ENCODE measurements at places on chromosomes 11 and 22.

GRCh38 chr11:122709039-122709760, 53.7 kb downstream of the UBASH3B start:
- DNase-seq: no peak

GRCh38 chr11:76185931-76186401, 20.3 kb downstream of the WNT11 start:
- DNase-seq: no peak

- DNase-seq: no peak
These were observed 17.6 kb downstream of the SLC5A12 start for GRCh38 chr11:26704249-26704648.

- DNase-seq: no peak
These were observed 84.2 kb downstream of the CTTN start for GRCh38 chr11:70482529-70482917.

GRCh38 chr11:69430566-69430965, 50.9 kb upstream of the LINC01488 start:
- DNase-seq: no peak

DNA sequence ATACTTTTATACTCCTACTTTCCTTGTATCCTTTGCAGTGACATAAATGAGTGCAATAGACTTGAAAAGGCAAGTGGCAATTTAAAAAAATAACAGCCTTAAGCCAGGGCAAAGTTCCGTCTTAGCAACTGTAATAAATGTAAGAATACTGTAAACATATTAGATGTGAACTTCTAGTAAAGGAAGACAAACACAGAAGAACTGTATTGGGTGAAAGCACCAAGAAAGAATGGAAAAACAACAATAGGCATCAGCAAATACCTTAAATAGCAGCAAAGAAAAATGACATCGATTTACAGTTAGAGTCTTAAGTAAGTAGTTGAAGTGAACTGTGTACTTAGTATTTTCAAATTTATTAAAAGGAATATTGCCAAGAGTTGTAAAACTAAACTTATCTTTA, 75.5 kb upstream of the TP53AIP1 start:
- DNase-seq: no peak

GRCh38 chr11:44811841-44812448, 85.2 kb downstream of the TSPAN18 start:
- DNase-seq: no peak

DNA sequence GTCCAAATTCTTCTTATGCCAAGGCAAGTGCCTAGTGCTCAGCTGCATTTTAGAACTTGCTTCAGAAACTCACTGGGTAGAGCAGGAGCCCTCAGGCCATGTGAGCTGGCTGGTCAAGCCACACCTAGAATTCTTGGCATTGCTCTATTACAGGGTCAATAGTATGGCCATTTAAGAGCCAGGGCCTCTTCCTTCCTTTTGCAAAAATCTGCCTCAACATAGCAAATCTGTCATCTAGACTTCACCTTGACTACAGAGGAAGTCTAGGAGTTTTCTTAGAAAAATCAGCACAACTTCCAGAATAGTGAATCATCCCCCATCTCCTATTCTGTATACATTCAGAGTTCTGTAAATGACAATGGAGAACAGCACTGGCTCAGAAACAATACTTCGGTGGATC, 112.0 kb upstream of the TTC12 start:
- no peak for DNase-seq

- no peak for DNase-seq
These were observed 24.5 kb downstream of the ARHGAP1 start for GRCh38 chr11:46675949-46676348.

DNA sequence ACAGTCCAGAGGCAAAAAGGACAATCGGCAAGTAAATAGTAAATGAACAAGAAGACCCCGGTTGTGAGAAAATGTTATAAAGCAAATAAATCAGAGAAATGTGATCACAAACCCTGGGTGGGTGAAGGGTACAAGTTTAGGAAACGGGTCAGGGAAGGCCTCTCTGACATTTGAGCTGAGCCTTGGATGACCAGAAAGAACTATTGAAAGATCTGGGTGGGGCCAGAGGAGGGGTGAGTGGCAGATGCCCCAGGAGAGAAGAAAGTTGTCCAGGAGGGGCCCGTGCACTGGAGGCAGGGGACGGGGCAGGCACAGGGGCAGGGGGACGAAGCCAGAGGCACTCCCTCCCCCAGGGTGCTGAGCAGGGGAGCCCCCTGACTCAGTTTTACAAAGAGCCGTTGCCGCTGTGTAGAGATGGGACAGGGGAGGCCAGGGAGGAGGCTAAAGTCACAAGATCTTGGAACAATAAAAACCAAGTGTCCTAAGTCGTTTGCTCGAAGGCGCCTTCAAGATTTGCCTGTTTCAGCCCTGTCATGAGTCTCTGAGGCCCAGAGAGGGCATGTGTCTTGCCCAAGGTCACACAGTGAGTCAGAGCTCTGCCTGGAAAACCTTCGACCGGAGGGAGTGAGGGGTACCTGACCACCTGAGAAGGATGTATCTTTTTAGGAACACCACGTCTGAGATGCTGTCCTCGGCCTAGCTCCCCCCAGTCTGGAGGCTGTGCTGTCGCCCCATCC, 10.8 kb upstream of the PDGFB start:
- DNase-seq: no peak

- no peak for DNase-seq
These were observed 52.3 kb upstream of the SERPIND1 start for GRCh38 chr22:20721409-20722218.

DNA sequence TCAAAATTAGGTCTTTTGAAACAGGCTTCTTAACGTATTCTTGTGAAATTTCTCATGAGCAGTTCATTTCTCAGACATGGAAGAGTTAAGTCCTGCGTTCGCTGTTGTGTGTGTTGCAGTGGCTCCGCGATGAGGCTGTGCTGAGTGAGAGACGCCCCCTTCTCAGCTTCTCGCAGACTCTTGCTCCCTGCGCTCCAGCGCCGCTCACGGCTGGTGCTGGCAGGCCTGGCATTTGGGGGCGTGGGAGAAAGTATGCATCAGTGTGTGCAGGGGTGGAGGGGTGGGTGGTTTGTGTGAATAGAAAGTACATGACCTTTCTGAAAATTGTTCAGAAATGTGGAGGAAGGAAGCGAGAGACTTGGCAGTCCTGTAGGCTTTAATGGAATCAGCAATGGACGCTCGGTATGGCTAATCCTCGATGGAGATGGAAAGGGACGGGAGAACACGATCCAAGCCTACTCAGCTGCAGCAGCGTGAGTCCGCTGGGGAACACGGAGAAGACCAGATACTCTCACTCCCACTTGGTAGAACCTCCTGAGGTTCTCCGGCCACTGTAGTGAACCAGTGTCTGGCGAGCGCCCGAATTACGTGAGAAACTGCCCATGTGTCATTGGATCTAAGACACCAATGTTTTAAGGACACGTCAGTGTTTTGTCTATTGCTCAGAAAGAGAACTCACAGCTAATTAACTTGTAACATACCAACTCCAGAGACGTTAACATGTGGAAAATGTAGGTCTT, 5.9 kb downstream of the TAB1 start:
- DNase-seq: peak; percentile 25

DNA sequence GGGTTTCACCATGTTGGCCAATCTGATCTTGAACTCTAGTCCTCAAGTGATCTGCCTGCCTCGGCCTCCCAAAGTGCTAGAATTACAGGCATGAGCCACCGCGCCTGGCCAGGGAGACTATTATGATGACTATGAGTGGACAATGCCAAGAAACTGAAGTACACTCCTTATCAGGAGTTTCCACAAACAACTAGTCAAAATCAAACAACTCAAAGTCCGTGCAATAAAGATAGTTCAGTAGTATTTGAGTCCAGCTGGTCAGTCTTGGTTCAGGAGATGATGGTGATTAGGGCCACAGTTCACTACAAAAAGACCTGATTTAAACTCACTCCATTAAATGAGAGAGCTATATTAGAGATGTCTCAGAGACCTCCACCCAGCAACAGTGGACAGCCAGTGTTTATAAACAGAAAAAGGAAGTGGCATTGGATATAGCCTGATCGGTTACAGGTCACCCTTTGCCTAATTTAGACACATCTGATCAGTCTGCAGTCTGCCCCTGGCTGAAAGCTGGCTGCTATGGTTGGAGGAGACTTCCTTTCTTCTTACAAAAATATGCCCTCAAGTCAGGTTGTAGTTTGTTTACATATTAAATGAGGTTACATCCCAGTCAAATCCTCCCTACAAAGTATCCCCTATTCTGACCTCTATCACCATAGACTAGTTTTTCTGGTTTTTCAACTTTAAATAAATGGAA, 17.0 kb downstream of the CD3E start:
- DNase-seq: no peak

DNA sequence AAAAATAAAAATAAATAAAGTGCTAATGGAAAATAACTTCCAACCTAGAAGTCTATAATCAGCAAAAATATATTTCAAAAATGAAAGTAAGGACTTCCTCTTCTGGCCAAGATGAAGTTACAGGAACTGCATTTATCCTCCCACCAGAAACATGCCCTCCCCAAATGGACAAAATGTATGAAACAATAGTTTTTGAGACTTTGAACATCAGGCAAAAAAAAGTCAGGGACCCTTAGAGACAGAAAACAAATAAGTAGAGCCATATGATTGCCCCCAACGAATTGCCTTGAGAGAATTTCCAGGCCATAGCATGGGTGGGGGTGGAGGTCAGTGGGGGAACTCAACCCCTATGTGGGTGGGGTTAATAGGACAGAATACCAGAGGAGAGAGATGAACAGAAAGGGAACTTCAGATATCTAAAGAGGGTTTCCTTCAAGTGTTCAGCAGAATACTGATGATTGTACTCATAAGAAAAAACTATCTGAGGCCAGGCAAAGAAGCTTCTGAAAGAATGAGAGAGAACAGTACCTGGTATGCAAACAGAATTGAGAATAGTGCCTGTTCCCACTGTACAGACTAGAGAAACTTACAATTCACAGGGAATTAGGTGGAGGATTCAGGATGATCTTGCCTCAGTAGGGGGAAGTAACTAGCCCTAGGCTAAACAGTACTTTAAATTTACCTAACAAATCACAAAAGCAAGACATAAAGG, 26.6 kb upstream of the IL10RA start:
- no peak for DNase-seq

- no peak for DNase-seq
These were observed 17.4 kb upstream of the ANO1 start for GRCh38 chr11:70060611-70061293.

- DNase-seq: no peak
These were observed 2.1 kb upstream of the DGKZ start for GRCh38 chr11:46345131-46345597.

DNA sequence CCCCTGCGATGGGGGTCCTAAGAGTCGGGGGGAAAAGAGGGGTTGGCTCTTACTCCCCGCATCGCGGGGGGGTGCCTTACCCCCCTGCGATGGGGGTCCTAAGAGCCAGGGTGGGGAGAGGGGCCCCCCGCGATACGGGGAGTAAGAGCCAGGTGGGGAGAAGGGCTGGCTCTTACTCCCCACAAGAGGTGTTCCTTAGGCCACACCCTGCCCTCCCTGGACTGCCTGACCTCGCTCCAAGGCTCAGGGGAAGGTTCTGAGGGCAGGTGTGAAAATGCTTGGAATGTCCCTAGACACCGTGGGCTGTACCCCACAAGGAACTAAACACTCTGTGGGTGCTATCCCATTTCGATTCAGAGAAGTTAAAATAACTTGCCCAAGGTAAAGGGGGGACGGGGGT, 7.8 kb downstream of the UNC93B1 start:
- DNase-seq: no peak

GRCh38 chr11:73217131-73217809, 811 bp upstream of the P2RY2 start:
- no peak for DNase-seq

- no peak for DNase-seq
These were observed at the start of gene OR52B6 for GRCh38 chr11:5580577-5580976. Gene OR52B6, plus strand, starts transcription at chr11:5580877. Its CDS starts 0 bp downstream, at chr11:5580877.

- DNase-seq: no peak
These were observed 2.3 kb downstream of the THAP7 start for GRCh38 chr22:20999350-21000206.

DNA sequence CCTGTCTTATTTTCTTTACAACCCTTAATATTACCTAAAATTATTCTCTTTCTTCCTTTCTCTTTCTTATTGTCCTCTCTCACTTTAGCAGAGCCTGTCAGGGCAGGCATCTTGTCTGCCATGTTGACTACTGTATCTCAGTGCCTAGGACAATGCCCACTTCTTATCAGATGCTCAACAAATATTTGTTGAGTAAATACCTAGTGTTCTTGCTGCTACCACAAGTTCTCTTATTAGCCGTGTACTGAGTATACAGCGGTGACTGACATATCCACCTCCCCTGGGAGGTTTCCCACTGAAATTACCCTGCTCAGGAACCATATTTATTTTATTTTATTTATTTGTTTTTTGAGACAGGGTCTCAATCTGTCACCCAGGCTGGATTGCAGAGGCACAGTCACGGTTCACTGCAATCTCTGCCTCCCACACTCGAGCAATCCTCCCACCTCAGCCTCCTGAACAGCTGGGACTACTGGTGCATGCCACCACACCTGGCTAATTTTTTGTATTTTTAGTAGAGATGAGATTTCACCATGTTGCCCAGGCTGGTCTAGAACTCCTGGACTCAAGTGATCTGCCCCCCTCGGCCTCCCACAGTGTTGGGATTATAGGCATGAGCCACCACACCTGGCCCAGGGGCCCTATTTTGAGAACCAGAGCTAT, 6.7 kb downstream of the HPX start:
- DNase-seq: no peak

GRCh38 chr11:101169944-101170343, 40.3 kb upstream of the PGR start:
- DNase-seq: no peak

DNA sequence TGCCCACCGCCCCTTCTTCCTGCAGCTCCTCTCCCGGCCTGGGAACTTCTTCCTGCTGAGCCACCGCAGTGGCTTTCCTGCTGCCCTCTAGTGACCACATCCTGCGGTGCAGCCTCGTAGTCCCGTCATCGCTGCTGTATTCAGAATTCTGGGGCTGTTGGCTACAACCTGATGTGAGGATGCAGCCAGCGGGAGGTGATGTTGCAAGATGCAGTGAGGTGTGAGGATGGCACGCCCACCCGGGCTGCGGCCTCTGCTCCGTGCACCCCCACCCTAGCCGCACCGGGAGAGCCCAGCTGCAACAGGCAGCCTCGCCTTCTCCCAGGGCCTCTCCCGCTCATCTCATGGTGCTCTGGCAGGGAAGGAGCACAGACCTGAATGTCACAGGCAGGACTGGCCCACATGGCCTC, 10.1 kb downstream of the CHST1 start:
- DNase-seq: peak; percentile 42

DNA sequence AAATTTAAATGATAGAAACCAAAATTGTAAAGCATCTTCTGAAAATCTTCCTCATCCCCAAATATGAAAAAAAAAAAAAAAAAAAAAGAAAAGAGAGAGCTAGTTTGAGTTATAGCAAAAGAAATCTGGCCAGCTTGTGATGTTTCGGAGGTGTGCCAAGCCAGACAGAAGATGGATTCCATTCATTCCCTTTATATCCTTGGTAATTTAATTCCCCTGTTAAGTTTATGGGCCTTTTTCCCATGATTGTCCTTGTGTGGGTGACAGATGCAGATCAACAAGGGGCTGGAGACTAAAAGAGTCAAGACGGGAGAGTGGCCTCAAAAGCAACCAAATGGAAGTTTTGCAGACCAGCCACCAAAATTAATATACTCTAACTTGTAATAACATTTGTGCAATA, 47.6 kb upstream of the PARVA start:
- DNase-seq: no peak
